NT2/D1 (cell line): ENCODE measurements at places on chromosomes 2 and 18.
A peak's percentile ranks its signal among the peaks of the same experiment; 100 is the strongest.

DNA sequence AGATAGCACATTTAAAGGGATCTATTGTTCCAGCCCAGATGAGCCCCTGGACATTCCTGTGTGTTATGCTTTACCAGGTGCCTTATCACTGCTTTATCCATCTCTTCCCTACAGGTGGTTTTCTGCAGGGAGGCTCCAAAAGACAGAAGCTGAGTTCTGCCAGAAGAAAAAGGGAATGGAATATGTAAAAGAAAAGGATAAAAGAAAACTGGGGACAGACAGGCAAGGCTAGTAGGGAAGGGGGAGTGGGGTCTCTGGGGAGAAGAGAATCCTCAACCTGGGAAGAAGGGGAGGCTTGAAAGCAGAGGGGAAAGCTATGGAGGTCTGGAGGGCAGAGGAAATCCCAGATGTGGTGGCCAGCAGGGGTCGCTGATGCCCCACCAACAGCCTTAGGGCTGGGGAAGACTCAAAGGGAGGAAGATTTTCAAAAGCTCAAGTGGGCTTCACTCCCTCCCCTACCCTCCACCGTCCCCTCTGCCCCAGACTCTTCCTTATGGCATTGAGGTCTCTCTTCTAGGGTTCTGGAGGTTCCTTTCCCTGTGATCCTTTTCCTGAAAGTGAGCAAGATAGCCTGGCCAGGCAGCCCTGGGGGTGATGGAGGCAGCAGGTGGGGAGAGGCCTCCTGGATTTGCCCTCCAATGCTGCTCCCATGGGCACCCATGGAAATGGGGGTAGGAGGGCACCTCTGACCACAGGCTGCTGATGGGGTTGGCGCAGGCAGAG, 178.1 kb upstream of the PKDCC start:
- DNase-seq, result peak; percentile 75

GRCh38 chr2:236558993-236559978, 10.3 kb upstream of the ACKR3 start:
- no peak for DNase-seq

DNA sequence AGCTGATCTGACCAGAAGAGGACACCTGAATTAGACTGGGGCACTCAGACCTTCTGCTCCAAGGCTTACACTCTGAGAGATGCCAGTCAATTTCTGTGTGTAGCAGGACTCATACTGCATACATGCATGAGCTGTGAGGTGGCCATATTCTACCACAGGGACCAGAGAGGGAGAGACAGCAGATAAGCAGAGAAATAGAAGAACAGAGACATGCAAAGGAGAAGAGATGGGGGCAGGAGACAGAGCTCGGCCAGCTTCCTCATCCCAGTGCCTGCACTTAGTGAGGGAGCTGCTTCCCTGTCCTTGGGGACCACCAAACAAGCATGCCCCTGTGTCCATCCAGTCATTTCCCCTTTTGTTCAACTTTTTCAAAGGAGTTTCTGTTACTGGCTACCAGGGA, 73.9 kb upstream of the ALK start:
- no peak for DNase-seq

DNA sequence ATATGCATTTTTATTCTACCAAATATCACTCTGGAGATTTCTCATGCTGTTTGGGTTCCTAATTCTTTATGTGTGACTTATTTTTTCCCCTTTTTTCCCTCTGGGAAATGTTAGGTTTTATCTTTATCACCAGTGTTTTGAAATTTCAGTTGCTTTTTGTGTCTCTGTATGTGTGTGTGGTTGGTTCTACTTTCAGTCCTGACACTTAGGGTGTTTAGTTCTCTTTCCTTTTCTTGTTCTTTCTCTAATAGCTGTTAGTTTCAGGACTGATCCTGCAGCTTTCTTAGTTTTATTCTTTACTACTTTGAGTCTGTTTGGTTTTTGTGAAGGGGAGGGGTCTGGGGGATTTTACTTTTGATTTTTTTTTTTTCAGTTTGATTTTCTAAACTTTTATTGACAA, 23.1 kb downstream of the PPM1B start:
- DNase-seq, result no peak

DNA sequence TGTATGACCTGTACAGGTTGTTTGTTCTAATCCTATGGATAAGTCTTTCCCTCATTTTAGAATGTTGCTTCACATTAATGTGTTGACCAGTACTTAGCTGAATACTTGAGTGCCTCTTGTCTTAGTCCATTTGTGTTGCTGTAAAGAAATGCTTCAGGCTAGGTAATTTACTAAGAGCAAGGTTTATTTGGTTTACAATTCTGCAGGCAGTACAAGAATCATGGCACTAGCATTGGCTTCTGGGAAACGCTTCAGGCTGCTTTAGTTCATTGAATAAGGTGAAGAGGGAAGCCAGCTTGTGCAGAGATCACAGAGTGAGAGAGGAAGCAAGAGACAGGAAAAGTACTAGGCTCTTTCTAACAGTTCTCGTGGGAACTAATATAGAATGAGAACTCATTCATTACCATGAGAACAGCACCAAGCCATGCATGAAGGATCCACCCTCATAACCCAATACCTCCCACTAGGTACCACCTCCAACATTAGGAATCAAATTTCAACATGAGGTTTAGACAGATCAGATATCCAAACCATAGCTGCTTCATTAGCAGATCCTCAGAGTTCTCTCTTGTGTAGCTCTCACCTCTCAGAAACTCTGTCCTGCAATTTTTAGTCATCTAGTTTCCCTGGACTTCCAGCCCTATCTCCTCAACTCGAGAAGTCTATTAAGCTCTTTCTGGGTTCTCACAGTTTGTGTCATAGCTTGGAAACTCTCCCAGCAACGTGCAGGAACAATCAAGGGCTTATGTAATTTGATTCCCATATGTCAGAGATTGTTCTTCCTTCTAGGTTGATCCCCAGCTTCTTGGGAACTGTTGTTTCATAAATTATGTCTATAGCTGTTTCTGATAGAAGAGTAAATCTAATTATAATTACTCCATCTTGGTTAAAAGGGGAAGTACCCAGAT, 2082.3 kb upstream of the CELF4 start:
- no peak for DNase-seq

- DNase-seq, result peak; percentile 28
Observed at GRCh38 chr2:151669585-151670081, 64.6 kb downstream of the NEB start.
